ENCODE measurements at places on chromosomes 7 and 10.

DNA sequence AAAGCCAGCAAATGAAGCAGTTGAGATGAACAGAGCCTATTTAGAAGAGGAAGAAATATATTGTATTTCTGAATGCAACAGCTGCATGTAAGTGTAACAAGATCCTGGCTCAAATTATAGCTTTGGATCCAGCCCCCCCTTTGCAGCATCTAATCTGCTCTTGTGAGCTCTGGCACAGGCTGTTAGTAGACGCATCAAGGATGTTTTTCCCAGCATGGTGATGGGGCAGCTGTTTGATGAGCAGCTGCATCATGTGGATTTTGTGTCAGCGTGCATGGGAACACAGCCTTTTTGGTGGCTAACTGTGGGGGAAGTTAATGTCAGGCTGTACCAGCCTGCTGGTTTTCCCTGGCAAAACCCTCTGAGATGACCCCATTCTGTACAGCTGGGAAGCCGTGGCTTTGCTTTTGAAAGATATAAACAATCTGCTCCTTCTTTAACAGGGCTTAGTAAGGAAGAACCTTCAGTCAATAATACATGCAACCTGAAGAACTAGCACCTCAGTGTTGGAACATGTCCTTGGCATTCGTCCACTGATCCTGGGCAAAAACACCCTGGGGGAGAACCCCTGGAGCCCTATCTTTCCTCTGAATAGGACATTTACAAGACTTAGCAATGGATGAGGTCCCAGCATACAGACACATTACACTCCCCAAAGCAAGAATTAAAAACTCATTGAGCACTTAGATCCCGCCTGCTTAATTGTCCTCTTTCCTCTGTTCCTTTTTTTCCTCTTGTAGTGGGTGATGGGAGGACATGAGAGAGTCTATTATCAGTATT lies 70.6 kb downstream of the NPS start:
- no peak for DNase-seq

DNA sequence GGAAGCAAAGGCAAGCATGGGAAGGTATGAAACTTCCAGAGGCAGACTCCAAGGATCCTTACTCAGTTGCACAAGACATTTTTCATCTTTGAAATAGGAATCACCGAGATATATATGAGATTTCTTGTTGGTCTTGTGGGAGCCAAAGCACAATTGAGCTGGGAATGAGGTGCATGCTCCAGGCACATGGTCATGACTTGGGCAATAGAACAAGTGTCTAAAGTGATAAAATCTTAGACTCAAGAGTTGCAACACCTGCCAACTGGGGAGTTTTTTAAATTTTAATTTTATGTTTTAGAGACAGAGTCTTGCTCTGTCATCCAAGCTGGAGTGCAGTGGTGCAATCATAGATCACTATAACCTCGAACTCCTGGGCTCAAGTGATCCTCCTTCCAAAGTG lies 169.5 kb upstream of the ADCY1 start:
- no peak for DNase-seq

DNA sequence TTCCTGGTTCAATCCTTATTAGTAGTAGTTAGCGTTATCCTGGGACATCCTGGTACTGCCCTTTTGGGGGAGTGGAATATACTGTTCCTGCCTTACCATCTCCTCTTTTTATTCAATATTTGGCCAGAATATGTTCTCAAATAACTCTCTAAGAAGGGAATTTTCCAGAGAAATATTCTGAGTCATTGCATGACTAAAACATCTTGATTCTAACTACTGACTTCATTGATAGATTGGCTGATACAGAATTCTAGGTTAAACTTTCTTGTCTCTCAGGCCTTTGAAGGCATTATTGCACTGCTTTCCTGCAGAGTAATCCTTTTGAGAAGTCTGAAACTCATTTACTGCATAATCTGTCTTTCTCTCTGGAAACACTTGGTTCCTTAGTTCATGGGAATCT lies 275.5 kb upstream of the DGKB start:
- DNase-seq: no peak

GRCh38 chr7:30744075-30744417 lies 7.9 kb upstream of the INMT start:
- DNase-seq: no peak

- peak; percentile 66 for DNase-seq
Measured at GRCh38 chr10:7027913-7028808, 382.7 kb downstream of the SFMBT2 start.

GRCh38 chr10:46264737-46265368 lies 21.9 kb upstream of the ANTXRL start:
- DNase-seq: no peak

GRCh38 chr10:15236340-15236739 lies 67.8 kb upstream of the NMT2 start:
- no peak for DNase-seq

DNA sequence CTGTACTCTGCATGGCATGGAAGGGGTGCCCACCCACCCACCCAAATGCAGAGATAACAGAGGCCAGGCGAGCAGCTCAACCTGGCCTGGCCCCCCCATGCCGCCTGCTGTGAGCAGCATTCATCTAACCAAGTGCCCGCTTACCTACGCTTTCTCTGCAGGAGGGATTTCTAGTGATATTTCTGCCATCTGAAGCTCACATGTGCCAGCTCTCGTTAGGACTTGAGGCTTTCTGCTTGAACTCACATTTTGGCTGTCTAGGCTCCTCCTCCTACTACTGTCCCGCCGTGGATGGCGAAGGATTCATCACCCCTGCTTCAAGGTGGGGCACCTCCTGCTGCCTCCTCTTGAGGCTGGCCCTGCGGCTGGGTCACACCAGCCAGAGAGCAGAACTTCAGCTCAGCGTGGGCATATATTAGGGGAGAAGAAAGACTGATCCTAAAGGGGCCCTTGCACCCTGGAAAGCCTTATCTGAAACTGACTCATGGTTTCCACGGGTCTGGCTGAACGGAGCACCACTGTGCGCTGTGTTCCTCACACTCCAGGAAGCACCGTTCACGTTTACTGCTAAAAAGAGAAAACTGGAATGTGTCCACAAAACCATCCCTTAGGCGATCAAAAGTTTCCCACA lies 45.5 kb downstream of the CTBP2 start:
- DNase-seq: no peak

DNA sequence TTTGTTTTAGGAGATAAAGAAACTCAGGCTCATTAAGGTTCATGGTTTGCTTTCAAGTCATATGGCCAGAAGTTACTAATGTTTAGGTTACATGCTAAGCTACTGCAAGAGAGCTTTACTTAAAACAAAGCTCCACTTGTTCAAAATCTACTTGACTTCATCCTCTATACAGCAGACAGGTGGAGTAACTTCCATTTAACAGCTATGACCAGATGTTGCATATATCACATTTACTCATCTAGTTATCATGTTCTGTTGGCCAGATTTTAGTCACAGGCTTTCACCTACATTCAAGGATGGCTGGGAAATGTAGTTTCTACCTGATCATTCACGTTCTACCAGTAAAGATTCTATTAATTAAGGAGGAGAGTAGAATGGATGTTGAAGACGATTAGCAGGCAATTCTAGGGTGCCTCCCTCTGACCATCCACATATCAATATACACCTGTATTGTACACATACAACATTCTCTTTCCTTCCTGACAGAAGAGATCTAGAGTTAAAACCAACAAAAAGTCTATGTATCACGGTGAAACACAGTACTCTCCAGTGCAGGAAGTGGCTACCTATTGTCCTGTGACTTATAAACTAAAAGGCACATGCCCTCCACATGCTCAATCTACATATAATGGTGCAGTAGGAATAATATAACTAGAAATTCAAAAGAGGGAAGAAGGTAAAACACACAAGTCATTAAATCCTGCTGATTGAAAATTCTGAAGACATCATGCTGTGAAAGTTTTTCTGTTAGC lies 488.0 kb downstream of the MDFIC start:
- no peak for DNase-seq
